ENCODE measurements at places on chromosomes 3 and 15. TPM values are rescaled to one million over a fixed set of nuclear protein-coding genes. Genes with fewer than 3 reads are reported as not detected.
A peak's percentile ranks its signal among the peaks of the same experiment; 100 is the strongest.

Gene UBA7
- total RNA-seq: 300 TPM

Gene INAFM2
- 13.0 TPM for total RNA-seq

Gene CAPN3
- 26.1 TPM for total RNA-seq

GRCh38 chr15:78663703-78664102, 22.7 kb upstream of the CHRNB4 start:
- no peak for DNase-seq

DNA sequence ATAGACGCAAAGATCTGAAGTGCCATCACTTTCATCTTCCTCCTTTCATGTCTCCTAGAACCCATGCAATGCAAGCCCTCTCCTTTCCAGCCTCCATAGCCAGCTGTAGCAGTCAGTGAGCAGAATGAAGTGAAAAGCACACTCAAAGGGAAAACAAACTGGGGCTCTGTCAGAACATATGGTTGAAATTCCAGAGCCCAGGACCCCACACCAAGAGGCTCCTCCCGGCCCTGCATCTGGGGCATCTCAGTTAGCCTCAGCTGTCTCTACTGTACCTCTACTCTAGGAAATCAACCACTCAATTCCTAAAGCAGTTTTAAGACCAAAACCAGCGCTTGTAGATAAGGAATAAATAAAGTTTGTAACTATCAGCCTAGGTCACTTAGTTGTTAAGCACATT, 73.8 kb upstream of the P3H2 start:
- no peak for DNase-seq

DNA sequence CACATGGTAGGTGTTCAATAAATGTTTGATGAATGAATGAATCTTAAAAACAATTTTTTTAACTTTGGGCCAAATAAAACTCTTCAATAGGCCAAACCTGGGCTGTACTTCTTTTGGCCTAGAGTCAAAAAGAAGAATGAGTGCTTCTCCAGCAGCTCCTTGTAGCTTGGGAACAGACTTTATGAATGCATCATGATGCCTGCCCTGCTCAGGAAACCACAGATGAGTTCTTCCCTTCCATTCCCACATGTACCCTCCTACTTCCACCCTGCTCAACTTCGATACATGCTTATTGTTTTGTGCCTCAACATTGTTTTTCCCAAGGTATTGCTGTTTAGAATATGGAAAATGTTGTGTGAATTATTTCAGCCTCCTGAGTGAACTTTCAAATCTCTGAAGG, 87.0 kb downstream of the FILIP1L start:
- DNase-seq: no peak

Gene AGBL1
- total RNA-seq: not detected

- DNase-seq: no peak
Observed at GRCh38 chr3:73350996-73351395, 273.7 kb downstream of the PDZRN3 start.

DNA sequence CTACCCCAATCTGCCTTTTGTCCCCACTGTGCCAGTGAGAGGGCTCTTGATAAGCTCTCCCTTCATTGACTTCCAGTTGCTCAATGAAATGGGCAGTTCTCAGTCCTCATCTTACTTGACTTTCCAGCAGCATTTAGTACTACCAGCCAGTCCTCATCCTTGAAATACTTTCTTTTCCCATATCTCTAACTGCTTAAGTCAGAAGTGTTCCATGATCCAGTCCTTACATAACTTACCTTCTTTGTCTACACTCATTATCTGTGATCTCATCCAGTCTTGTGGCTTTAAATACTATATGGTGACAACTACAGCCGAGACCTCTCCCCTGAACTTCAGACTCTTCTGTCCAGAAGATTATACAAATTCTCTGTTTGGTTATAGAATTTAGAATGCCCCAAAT, 28.7 kb downstream of the RARRES1 start:
- DNase-seq: no peak

DNA sequence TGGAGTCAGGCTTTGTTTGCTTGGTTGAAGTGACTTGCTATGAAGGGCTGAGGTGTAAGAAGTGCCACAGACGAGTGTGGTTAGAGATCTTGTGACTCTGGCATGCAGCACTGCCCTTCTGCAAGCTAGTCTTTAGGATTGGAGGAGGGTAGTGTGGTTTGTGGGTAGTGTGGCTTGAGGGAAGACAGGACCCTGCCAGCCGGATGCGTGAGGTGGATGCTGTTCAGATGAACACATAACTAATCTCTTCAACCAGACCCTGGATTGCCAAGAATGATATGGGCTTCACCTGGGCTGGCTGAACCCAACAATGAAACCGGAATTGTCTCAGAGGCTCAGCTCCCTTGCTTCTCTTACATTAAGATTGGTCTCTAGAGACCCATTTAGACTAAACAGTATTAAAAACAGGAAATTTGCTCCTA, 32.7 kb downstream of the STARD9 start:
- peak; percentile 51 for DNase-seq

DNA sequence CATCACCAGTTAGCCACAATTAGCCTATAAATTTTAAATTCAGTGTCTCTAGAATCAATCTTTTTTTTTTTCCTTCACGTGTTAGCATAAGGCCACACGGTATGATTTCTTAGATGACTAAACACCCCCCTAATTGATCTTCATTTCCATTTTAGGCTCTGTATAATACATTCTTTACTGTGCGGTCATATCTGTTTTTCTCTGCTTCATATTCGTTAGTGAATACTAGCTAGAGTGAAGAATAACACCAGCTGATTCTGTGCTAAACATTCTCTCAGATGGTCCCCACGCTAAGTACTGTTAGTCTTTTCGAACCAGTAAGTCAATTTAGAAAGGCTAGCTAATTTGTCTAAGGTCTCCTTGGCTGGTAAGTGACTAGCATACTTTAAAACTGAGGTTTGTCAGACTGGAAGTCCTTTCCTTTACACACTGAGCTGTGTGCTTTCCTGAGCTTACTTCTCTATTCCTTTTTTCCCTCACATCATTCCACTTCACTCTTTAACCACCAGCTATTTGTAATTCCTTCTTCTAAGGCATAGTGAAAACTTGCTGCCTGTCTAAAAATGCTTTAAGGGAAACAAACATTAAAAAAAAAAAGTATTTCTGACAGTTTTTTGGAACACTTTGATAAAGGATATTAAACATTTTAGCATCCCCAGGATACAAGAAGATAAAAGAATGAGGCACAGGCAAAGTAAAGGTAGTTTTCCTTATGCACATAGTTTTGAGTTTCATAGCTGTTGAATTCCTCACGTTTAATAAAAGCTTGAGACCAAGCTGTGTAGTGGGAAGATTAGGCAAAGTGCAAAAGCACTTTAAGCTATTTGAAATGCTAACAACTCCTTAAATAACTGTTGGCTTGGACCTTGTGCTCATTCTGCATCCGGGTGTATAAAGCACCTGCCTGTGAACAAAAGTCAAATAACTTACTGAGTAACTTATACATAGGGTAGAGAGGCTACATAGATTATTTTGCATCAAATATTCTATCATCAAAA, 17.1 kb downstream of the ZFAND6 start:
- no peak for DNase-seq

DNA sequence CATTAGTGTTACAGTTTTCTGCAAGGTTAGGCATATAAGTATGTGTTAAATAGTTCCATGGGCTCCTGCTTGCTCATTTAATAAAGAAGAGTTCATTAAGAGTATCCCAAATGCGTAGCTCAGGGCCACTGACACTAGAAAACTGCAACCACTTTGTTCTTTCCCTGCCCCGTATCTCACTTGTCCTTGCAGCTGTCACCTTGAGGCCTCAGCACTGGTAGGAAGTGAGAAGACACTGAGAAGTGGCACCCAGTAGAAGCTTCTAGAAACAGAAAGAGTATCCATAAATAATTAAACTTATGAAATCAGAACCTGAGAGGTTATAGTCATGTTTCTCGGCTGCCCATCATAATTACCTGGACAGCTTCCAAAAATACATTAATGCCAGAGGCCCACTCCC, 266.0 kb downstream of the KCNMB2 start:
- no peak for DNase-seq

- no peak for DNase-seq
Observed at GRCh38 chr3:65406470-65406869, 632.2 kb downstream of the MAGI1 start.

GRCh38 chr3:190306513-190307163, 15.6 kb downstream of the CLDN1 start:
- peak; percentile 78 for DNase-seq

Gene C2CD4B
- total RNA-seq: not detected

Gene ARGFX
- not detected for total RNA-seq

Gene STAC
- total RNA-seq: not detected

- no peak for DNase-seq
Observed at GRCh38 chr3:123847209-123847608, 36.9 kb downstream of the MYLK start.

Gene ASB14
- total RNA-seq: not detected

GRCh38 chr3:175105066-175105465, 245.9 kb downstream of the NAALADL2 start:
- no peak for DNase-seq

DNA sequence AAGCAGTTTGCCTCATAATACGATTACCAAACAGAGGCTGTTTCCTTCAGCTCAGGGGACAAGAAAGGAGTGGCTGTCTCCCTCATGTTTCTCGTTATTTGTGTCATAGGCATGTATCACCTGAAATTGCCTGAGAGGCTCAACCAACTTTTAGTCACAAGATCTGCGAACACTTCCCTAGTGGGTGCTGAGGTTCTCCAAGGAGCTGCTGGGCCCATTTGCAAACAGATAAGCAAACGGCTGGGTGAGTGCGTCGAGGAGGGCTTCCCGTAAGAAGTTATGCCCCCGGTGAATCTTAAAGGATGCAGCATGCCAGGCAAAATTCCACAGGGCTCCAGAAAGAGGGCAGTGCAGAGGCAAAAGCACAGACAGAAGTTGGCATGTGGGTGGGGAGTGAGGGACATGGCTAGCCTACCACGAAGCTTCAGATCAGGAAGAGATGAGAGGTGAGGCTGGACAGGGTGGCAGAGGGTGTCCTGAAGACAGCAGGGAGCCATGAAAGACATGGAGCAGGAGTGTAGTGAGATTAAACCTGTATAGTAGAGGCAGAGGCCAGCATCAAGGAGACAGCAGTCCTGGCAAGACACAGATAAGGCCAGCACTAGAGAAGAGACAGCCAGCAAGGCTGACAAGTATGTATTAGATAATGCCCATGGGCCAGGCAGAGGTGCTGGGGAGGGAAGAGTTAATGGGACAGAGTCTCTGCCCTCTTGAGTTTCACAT, 4.0 kb upstream of the GP9 start:
- no peak for DNase-seq

- no peak for DNase-seq
Observed at GRCh38 chr3:17259685-17260084, 374.9 kb downstream of the PLCL2 start.

Gene MST1R
- total RNA-seq: 5.8 TPM

DNA sequence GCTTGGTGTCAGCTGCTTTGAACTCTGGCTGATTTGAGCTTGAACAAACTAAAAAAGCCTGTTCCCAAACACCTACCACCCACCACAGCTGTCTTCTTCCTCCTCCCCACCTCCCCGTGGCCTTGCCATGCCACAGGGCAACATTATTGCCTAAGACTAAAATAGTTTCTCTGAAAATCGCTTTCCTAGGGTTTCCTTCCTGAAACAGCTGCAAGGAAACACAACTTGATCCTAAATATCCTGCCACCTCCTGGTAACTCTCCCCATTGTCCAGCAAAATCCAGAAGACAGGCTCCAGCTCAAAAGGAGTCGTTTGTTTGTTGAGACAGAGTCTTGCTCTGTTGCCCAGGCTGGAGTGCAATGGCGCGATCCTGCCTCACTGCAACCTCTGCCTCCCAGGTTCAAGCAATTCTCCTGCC, 193.9 kb upstream of the TPM1 start:
- DNase-seq: no peak

- DNase-seq: no peak
Observed at GRCh38 chr3:176075491-176075890, 1121.8 kb downstream of the TBL1XR1 start.

GRCh38 chr15:78998526-78998925, 53.7 kb upstream of the CTSH start:
- no peak for DNase-seq

- no peak for DNase-seq
Observed at GRCh38 chr15:33742800-33743199, 225.5 kb upstream of the CHRM5 start.

- DNase-seq: no peak
Observed at GRCh38 chr3:127655641-127656040, 17.1 kb upstream of the ABTB1 start.

Gene SAMMSON
- total RNA-seq: not detected

DNA sequence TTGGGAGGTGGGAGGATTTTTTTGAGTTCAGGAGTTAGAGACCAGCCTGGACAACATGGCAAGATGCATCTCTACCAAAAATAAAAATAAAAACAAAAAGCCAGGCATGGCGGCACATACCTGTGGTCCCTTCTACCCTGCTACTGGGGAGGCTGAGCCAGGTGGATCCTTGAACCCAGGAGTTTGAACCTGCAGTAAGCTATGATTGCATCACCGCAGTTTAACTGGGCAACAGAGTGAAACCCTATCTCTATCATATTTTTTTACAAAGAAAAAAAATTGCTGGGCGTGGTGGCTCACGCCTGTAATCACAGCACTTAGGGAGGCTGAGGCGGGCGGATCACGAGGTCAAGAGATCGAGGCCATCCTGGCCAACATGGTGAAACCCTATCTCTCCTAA, 35.8 kb upstream of the RPN1 start:
- no peak for DNase-seq

- DNase-seq: no peak
Observed at GRCh38 chr3:17118771-17119170, 234.0 kb downstream of the PLCL2 start.

DNA sequence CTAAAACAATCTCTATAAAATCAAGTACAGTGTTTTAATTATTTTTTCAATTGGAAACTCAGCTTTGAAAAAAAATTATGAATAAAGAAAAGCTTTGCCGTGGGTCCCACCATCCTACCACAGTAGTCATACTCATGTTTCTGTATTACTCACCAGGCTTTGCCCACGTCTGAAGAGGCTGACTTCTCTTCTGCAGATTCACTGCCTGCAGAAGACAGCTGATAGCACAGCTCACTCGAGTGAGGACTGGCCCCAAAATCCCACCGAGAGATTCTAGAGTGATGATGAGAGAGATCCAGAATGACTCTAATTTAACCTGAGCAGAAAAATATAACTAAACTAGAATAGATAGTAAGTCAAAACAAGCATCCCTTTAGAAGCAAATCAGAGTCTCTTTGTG, 11.9 kb downstream of the C2CD4B start:
- no peak for DNase-seq

DNA sequence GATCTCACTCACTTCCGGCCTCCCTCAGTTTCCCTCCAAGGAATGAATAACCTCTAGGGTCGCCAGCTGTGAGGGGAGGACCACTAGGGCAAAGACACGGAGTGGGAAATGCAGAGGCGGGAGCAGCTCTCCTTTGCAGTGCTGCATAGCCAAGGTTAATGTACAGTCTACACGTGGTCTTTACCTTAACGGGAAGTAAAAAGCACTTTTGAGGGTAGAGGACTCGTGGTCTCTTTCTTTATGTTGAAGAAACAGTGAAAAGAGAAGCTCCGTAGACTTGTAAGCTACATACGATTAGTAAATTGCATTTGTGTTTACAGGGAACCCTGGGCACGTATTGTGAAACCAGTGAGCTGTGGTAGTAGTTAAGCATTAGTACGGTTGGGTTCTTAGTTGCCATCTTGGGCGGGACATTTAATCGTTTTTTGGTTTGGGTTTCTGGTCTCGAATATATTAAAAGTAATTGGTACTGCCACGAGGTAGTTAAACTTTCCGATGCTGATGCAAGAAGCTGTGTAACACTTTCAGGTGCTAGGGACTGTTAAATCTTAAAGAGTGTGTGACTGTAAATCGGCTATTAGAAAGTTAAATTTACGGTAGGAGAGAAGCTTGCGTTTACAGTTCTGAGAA, 828 bp downstream of the U2SURP start:
- peak; percentile 7 for DNase-seq

GRCh38 chr15:69424748-69425413, 10.7 kb downstream of the KIF23 start:
- no peak for DNase-seq

Gene GALNT15
- not detected for total RNA-seq

Gene SLITRK3
- not detected for total RNA-seq

Measured in naive thymus-derived CD4-positive, alpha-beta T cell (primary cell).